Lung microvascular endothelial cell (primary cell): ENCODE measurements at places on chromosomes 1 and 21. TPM values are rescaled to one million over a fixed set of nuclear protein-coding genes. Genes with fewer than 3 reads are reported as not detected.

- DNase-seq, result no peak
Measured at GRCh38 chr1:35559317-35559944, 1.8 kb downstream of the NCDN start.

- no peak for DNase-seq
Measured at GRCh38 chr1:212341090-212341489, 55.9 kb downstream of the PPP2R5A start.

DNA sequence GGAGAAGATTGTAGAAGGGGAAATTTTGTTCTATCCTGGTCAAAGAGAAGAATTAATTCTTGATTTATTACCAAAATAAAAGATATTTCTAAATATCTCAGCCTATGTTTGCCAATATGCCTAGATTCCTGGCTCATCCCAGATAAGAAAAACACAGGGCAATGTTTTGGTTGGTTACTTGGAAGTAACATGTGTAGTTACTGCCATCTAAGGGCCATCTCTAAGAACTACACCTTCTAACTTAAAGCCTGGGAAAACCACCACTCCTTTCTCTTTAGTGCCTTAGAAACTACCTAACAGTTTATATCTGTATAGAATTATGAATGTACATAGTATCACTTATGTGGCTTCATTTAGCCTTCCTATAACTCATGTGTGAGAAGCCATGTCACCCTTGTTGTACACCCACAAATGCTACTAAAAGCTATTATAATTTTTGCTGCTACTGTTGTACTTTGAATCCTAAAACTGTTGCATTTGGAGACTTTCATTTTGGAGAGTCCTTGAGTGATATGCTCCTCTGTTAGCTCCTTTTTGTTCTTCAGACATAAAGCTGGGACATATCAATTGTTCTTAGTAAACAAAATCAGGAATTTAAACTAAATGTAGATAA is 4.5 kb downstream of the AIM2 start:
- peak; percentile 84 for DNase-seq

GRCh38 chr1:156625436-156626078 is 6.3 kb downstream of the HAPLN2 start:
- peak; percentile 63 for DNase-seq

DNA sequence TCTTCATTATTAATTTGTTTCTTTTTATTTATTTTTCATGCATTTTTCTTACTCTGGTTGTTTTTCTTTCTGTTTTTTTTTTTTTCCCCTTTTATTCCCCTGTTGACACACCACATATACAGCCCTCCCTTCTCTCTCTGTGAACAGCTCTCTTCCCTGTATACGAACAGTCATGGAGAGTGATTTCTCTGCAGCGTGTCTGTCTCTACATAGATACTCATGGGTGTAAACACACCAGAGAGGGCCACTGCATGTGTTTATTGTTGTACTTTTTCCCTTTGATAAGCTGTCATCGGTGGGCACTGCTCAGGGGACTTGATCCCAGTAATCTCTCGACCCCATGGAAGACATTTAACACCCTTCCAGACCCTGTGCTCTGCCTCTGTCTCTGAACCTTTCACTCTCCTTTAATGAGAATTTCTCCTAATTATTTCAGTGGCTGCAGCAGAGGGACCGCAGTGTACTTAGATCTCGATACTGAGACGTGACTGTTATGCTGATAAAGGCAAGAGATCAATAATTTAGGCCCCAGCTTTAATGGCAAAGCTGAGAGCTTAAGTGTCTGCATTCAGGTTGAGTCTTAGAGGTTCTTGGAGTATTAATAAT is 113.1 kb downstream of the PBX1 start:
- DNase-seq, result no peak

GRCh38 chr1:63261736-63262458 is 60.5 kb upstream of the FOXD3 start:
- DNase-seq, result peak; percentile 4

- no peak for DNase-seq
Measured at GRCh38 chr1:95197616-95198252, 36.3 kb upstream of the RWDD3 start.

- no peak for DNase-seq
Measured at GRCh38 chr1:150969626-150970025, 5.0 kb downstream of the CERS2 start.

GRCh38 chr1:24864370-24864777 is 65.7 kb downstream of the RUNX3 start:
- no peak for DNase-seq

DNA sequence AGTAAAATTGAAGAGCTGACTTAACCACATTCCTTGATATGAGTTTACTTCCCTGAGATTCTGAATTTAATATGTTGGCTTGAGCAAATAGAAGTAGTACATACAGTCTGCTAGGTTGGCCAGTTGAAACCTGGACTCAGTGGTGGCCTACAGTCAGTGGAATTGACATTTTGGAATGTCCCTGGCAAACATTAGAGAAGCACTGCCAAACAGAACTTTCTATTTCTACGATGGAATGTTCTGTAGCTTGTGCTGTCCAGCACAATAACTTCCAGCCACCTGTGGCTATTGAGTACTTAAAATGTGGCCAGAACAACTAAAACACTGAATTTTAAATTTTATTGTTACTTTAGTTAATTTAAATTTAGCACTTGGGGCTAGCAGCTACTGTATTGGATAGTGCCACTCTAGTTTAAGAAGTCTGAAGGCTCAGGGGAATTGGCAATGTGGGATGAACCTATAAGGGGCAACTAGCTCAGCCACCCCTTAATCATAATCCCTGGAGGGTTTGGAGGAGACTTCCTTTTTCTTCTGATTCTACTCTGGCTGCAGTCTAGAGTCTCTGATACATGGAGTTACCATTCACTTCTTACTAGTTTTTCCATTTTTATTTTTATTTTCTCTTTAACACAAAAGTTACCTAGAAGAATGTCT is 10.3 kb upstream of the TEDDM1 start:
- peak; percentile 15 for DNase-seq

DNA sequence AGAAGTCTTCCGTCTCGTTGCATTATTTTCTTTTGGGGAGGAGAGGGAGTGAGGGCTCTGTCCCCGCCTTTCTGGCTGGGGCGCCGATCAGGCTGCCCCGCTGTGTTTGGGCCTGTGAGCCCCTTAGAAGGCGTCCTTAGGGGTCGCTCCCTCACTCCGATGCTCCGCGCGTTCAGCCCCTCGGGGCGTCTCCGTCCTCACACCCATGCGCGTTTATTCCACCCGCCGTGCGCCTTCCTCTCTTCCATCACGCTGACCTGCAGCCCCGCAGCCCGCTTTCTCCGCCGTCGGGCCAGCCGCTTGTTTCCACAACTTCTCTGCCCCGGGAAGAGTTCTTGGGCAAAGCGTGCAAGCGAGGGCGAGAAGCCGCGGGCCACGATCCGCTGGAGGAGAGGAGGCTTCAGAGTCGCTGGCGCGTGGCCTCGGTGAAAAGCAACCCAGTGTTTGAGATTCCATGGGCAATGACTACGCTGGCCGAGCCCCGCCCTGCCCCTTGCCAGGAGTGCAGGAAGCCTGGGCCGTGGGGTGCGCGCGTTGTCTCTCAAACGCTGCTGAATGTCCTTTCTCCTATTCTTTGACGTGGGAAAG is 27.7 kb downstream of the TRIM11 start:
- peak; percentile 20 for DNase-seq

DNA sequence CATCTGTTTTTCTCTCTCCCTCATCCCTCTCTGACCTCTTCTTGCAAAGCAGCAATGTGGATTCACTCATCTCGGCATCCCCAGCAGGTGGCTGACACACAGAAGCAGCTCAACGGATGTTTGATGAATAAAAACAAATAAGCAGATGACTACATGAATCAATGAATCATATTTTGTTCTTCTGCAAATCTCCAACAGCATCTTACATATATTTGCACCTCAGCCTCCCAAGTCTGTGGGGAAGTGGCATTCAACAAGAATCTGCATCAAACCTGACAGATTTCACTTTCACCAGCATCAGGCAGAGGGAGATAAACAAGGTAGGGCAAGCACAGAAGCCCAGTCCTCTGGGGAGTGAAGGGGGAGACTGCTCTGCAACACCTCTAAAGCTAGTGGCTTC is 34.0 kb downstream of the CAPN8 start:
- DNase-seq, result no peak

OR2T29 gene
- not detected in 2 replicates for total RNA-seq

PHGDH gene
- total RNA-seq, result 0.99 and 2.4 TPM in 2 replicates

INSRR gene
- total RNA-seq, result not detected in 2 replicates

HPCA gene
- not detected in 2 replicates for total RNA-seq

ZNF648 gene
- total RNA-seq, result not detected in 2 replicates

TNFRSF25 gene
- total RNA-seq, result 3.3 and 5.2 TPM in 2 replicates

OR10J1 gene
- total RNA-seq, result not detected in 2 replicates

ZBTB8B gene
- total RNA-seq, result under 0.01 TPM in 2 replicates

HSD3B2 gene
- total RNA-seq, result not detected in 2 replicates
